Activated T-helper 1 cell treated with anti-CD3 and anti-CD28 coated beads, Interleukin-12 subunit alpha, Interleukin-12 subunit beta, Interleukin-2, Interleukin-4 antibody, amounts not matched to agents 30 ng/mL and 10 ng/mL and 1 ng/mL, durations not matched to agents 14 hours and 24 hours and 36 hours (primary cell): ENCODE measurements at places on chromosomes 2 and 18.

GRCh38 chr2:238999291-238999741 is 151.4 kb downstream of the TWIST2 start:
- DNase-seq, result no peak

DNA sequence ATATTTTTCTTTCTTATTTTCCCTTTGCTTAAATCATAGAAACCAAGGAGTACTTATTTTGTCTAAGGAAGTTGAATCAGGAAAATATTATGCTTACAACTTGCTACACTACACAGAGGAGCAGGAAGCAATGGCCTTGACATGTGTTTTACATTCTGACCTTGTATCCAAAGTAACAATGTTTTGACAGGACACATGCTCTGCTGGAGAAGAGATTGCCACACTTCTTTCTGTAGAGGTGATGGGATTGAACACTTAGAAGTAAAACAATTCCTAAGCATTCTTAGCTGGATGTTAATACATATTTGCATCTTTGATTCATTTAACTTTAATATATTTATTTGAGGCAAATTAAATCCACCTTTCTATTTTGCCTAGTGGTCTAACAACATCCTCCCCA is 929.1 kb downstream of the DSC3 start:
- DNase-seq, result no peak

DNA sequence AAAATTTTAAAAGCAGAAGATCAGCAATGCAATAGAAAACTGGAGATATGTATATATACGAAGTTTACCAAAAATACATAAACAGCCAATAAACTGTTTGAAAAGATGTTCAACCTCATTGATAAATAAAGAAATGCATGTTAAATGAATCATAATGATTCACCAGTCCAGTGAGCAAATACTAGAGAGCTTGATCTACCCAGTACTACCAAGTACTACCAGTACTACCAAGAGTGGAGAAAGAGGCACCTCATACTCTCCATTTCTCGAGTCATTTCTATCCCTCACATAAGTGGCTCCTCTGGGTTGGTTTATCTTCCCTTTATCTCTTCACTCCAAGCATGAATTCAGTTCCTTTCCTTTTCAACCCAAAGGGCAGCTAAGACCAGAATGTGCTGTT is 138.9 kb downstream of the MREG start:
- no peak for DNase-seq

DNA sequence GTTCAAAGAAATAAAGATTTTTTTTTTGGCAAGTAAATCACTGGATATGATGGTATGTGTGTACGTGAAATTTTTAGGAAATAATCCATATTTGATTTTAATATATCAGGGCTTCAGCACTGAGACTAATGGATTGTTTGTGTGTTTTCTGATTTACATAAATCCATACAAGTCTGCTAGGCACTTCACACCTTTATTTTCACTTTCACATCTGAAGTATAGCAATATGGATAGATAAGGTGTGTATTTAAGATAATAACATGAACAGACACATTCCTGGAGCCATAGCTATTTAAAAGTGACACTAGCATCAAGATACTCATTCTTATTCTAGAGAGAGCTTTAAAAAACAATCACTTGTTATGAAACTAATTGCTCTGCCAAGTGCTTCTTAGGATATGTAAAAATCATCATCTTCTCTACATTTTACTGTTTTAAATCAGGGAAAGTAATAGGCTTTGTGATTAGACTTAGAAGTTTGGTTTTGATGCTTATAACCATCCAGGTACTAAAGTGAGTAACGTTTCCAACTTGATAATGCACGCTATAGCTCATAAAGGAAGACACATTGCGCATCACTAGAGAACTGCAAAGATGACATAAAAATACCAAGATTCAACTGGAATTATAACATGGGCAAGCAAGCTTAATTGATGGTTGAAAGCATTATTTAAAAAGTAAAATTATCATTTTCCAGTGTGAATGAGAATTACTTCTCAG is 208.9 kb downstream of the ZEB2 start:
- DNase-seq, result no peak

DNA sequence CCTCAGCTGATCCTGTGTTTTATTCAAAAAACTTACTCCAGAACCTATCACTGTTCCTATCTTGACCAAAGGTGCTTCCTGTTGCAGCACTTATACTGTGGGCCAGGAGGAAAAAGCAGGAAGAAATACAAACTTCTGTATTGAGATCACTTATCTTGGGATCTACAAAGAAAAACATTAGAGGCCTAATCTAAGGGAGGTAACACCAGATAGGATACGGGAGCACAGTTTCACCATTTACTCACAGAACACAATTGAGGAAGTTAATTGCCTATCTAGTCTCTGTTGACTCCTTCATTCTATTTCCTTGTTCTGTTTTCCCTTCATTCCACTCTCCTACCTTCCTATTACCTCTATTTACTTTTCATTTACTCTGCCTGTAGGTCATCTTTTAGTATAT is 287.2 kb upstream of the LINC00305 start:
- no peak for DNase-seq

DNA sequence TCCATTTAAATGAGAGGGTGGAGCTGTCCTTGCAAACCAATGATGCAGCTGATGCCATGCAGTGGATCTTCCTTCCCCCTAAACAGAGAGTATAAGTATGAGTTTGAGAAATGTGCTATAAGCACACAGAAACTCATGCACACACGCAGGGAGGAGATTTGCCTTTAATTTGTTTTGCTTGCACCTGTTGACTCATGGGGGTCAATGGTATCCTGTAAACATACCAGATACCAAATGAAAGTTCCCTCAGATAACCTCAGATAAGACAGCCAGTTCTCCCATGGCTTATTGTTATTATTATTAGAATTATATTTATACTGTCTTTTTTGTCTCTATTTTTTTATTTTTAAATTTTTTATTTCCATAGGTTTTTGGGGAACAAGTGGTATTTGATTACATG is 29.5 kb upstream of the GPR39 start:
- DNase-seq, result no peak
